ENCODE measurements at places on chromosomes 16 and 17. TPM values are rescaled to one million over a fixed set of nuclear protein-coding genes. Genes with fewer than 3 reads are reported as not detected.

The TPSD1 gene
- total RNA-seq: not detected

DNA sequence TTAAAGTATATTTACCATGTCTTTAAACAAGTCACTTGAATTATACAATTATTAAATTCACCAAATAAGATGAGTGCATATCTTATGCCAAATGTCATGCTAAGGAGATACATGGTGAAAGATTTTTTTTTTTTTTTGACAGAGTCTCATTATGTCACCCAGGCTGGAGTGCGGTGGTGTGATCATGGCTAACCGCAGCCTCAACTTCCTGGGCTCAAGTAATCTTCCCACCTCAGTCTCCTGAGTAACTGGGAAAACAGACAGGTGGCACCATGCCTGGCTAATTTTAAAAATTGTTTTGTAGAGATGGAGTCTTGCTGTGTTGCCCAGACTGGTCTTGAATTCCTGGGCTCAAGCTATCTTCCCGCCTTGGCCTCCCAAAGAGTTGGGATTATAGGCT is 149.0 kb upstream of the GOT2 start:
- DNase-seq: no peak

The EVPLL gene
- total RNA-seq: not detected

DNA sequence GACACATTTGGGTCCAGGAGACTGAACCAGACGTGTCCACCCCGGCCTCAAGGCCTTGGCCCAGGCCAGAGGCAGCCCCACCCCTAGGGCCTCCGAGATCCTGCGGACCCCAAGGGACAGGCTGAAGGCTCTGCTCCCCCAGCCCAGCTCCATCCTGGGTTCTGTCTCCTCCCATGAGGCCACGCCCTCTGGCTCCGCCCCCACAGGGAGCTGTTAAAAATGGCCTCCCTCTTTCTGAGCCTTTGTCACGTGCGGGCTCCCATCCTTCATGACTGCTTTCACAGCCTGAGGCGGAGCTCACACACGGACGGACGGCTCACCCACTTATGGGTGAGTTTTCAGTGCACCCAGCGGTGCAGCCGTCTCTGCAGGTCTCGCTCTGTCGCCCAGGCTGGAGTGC is 6.5 kb upstream of the CACNA1H start:
- DNase-seq: no peak

DNA sequence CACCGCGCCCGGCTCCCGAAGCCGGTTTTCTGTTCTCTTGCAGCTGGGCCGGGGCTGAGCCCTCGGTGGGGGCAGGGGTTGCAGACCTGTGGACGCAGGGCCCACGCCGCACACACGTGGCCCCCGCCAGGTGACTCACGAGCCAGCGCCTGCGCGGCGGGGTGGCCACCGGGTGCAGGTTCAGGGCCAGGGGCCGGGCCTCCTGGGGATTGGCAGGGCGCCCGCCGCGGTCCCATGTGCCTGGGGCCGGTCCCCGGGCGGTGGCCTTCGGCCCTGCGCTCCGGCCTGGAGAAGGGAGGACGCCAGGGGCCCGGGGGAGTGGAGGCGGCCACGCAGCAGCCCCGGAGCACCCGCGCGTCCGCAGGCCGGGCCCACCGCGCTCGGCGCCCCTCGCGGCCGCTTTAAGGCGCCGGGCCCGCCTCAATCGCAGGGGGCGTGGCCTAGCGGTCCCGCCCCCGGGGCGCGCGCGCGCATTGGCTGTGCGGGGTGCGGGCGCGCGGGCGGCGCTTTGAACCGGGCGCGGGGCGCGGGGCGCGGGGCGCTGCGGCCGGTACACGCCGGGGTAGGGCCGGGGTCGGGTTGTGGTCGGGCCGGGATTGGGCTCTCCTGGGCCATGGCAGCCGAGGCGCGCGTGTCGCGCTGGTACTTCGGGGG is at the start of gene SLC25A10:
Gene SLC25A10 (plus strand): TSS at position 471 of the 654 bp plus-strand sequence. CDS start 143 bp downstream, at position 614.
- DNase-seq: peak; percentile 83

GRCh38 chr17:31733326-31733725 is 125.7 kb downstream of the COPRS start:
- DNase-seq: no peak

DNA sequence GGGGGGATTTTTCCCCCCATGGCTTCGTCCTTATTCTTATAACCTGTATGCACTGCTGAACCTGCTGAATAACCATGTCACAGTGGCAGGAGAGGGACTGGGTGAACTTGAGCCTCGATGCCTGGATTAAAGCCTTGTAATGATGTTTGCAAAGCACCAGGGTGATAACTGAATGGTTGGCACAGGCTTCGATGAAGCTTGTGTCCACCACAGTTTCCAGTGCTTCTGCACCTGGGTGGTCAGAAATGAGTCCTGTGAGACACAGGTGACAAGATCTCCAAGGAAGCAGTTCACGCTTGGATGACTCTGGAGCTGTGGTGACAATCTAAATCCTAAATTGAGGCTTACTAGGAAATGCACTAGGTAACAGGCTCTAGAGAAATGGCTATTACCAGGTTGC is 729.3 kb downstream of the MAF start:
- DNase-seq: no peak

GRCh38 chr17:67421869-67422273 is 44.8 kb downstream of the PITPNC1 start:
- no peak for DNase-seq

GRCh38 chr16:87560428-87561199 is 41.7 kb upstream of the JPH3 start:
- peak; percentile 57 for DNase-seq

Measured in ovary (tissue), 10 donors.